ENCODE measurements at places on chromosomes 13 and 19. TPM values are rescaled to one million over a fixed set of nuclear protein-coding genes. Genes with fewer than 3 reads are reported as not detected.

TBCB gene
- 286 TPM for total RNA-seq

PLIN5 gene
- not detected for total RNA-seq

UHRF1 gene
- 12.2 TPM for total RNA-seq

ZNF729 gene
- total RNA-seq: not detected

DIAPH3 gene
- 14.7 TPM for total RNA-seq

PSG7 gene
- not detected for total RNA-seq

TPTE2 gene
- not detected for total RNA-seq

C1QTNF9B gene
- total RNA-seq: not detected

TMEM190 gene
- not detected for total RNA-seq

RFPL4A gene
- not detected for total RNA-seq

Measured in glomerular endothelial cell (primary cell).